ENCODE measurements at places on chromosomes 7 and 10. TPM values are rescaled to one million over a fixed set of nuclear protein-coding genes. Genes with fewer than 3 reads are reported as not detected.

The GPR141 gene
- 0.64 TPM for total RNA-seq

- no peak for DNase-seq
Measured at GRCh38 chr7:133512560-133512959, 259.7 kb downstream of the EXOC4 start.

- DNase-seq: no peak
Measured at GRCh38 chr10:26859241-26860101, 1.3 kb downstream of the ABI1 start.

- DNase-seq: no peak
Measured at GRCh38 chr7:153087498-153087897, 327.9 kb downstream of the ACTR3B start.

GRCh38 chr7:221978-222715 lies 29.8 kb downstream of the FAM20C start:
- DNase-seq: no peak

GRCh38 chr7:8274589-8274988 lies 12.6 kb upstream of the ICA1 start:
- no peak for DNase-seq

DNA sequence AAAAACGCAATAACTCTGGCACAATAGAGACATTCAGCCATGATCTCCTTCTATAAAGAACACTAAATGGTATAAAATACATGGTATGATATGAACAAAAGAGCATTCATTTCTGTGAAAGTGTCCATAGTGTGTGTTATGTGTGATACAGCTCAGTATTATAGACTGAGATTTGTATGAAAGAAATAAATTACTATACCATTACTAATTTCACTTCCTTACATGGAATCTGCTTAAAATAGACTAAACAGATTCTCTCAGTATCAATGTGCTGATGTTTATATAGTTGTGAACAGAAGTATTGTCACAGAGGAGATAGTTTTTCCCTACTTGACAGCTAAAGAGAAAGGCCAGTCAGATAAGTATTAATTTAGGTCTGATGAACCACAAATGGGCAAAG lies 10.8 kb downstream of the SEMA3A start:
- no peak for DNase-seq

Measured in left ventricle myocardium superior (tissue), 1 donor.